Suprapubic skin (tissue), 4 donors: ENCODE measurements at places on chromosomes 6 and 20. TPM values are rescaled to one million over a fixed set of nuclear protein-coding genes. Genes with fewer than 3 reads are reported as not detected.

GRCh38 chr6:125191916-125192609 is 38.5 kb downstream of the TPD52L1 start:
- peak overlapping the region; percentile 82 for H3K27ac ChIP-seq
- H3K36me3 ChIP-seq: no peaks in the 10 kb centered on the region
- DNase-seq: no peak
- H3K27me3 ChIP-seq: no peaks in the 10 kb centered on the region
- H3K4me3 ChIP-seq: no peak overlapping the region
- H3K4me1 ChIP-seq: peaks cover 73% of the 10 kb centered on the region

- no peaks in the 10 kb centered on the region for H3K36me3 ChIP-seq
- peaks cover 8% of the 10 kb centered on the region for H3K4me1 ChIP-seq
- DNase-seq: no peak
- H3K27ac ChIP-seq: no peak overlapping the region
- H3K4me3 ChIP-seq: no peak overlapping the region
Observed at GRCh38 chr6:131130554-131130940, 4.7 kb upstream of the AKAP7 start.

DNA sequence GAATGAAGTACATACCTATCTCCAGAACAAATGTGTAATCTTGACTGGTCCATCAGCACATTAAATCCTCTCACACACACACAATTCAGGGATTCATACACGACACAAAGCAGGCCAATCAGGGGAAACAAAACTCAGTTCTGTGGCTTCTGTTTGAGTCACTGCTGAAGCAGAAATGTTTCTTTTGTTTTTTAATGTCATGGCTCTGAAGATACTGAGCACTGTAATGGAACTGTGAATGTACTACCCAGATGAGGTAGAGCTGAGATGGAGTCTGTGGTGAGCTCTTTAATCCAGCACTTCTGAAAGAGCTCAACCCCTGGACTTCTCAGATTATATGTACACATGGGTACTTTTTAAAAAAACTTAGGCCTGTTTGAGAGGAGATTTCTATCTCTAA is 116.4 kb downstream of the THEMIS start:
- no peaks in the 10 kb centered on the region for H3K4me1 ChIP-seq
- DNase-seq: no peak
- no peaks in the 10 kb centered on the region for H3K36me3 ChIP-seq
- no peak overlapping the region for H3K27ac ChIP-seq

GRCh38 chr6:158789115-158789917 is 29.9 kb downstream of the EZR start:
- H3K4me1 ChIP-seq: peaks cover 10% of the 10 kb centered on the region
- no peaks in the 10 kb centered on the region for H3K27me3 ChIP-seq

SMOC2 gene
- 17.4 TPM for total RNA-seq

RIPPLY2 gene
- total RNA-seq: not detected

MCUR1 gene
- 30.7 TPM for total RNA-seq

SMPDL3A gene
- 85.7 TPM for total RNA-seq
